Activated CD4-positive, alpha-beta T cell treated with anti-CD3 and anti-CD28 coated beads, Interleukin-2, amount 10 ng/mL, durations not matched to agents 7 days and 5 days (primary cell): ENCODE measurements at places on chromosomes 13 and 19. TPM values are rescaled to one million over a fixed set of nuclear protein-coding genes. Genes with fewer than 3 reads are reported as not detected.

The CGB3 gene
- not detected for total RNA-seq

The ZNF525 gene
- 14.5 TPM for total RNA-seq

The C19orf18 gene
- 0.37 TPM for total RNA-seq

The EXOC3L2 gene
- not detected for total RNA-seq

The PGLYRP2 gene
- not detected for total RNA-seq

The TRIM28 gene
- 457 TPM for total RNA-seq

The CYP2F1 gene
- not detected for total RNA-seq

The CLEC4M gene
- not detected for total RNA-seq

The GRIN2D gene
- 0.20 TPM for total RNA-seq

The RDH8 gene
- not detected for total RNA-seq

The RXFP2 gene
- total RNA-seq = not detected

The CCDC194 gene
- 3.7 TPM for total RNA-seq

The IGLON5 gene
- not detected for total RNA-seq

The ZNF546 gene
- 6.1 TPM for total RNA-seq

The METTL21C gene
- not detected for total RNA-seq

The PINLYP gene
- total RNA-seq = 5.0 TPM

The CEACAM21 gene
- 78.3 TPM for total RNA-seq

The CATSPERD gene
- not detected for total RNA-seq

The CHERP gene
- 57.9 TPM for total RNA-seq

The ONECUT3 gene
- not detected for total RNA-seq

The C13orf42 gene
- total RNA-seq = not detected

The NALCN gene
- not detected for total RNA-seq

The PDE4C gene
- total RNA-seq = not detected

The SLC10A2 gene
- not detected for total RNA-seq

The PCDH9 gene
- 0.25 TPM for total RNA-seq

The ZNF844 gene
- total RNA-seq = 3.5 TPM

The CGB2 gene
- total RNA-seq = 0.47 TPM

The PBX4 gene
- total RNA-seq = 38.4 TPM

The ACP7 gene
- not detected for total RNA-seq

The TMEM145 gene
- not detected for total RNA-seq

The FGF22 gene
- total RNA-seq = not detected

The LENG9 gene
- total RNA-seq = 5.4 TPM

The CADM4 gene
- 0.20 TPM for total RNA-seq

The NACC1 gene
- 63.8 TPM for total RNA-seq

The RASGRP4 gene
- total RNA-seq = 3.8 TPM

The C1QTNF9 gene
- total RNA-seq = not detected

The C1QTNF9B gene
- total RNA-seq = not detected

The PRR36 gene
- 0.10 TPM for total RNA-seq

The C5AR1 gene
- total RNA-seq = 1.0 TPM

The RINL gene
- 66.9 TPM for total RNA-seq

The SPACA6 gene
- total RNA-seq = 3.1 TPM

The TMEM147 gene
- 42.5 TPM for total RNA-seq

The GRWD1 gene
- 35.2 TPM for total RNA-seq

The ZNF627 gene
- total RNA-seq = 4.7 TPM

The HS6ST3 gene
- total RNA-seq = not detected

The FCAR gene
- total RNA-seq = not detected

The CAMSAP3 gene
- total RNA-seq = 0.21 TPM

The TSKS gene
- total RNA-seq = 4.5 TPM

The TSSK6 gene
- 3.7 TPM for total RNA-seq

The PLIN5 gene
- total RNA-seq = not detected

The LRRC63 gene
- 1.0 TPM for total RNA-seq

The NTN5 gene
- total RNA-seq = 1.4 TPM
